ENCODE measurements at places on chromosomes 2 and 18.

- no peak for DNase-seq
Observed at GRCh38 chr18:8980496-8980895, 122.0 kb upstream of the NDUFV2 start.

DNA sequence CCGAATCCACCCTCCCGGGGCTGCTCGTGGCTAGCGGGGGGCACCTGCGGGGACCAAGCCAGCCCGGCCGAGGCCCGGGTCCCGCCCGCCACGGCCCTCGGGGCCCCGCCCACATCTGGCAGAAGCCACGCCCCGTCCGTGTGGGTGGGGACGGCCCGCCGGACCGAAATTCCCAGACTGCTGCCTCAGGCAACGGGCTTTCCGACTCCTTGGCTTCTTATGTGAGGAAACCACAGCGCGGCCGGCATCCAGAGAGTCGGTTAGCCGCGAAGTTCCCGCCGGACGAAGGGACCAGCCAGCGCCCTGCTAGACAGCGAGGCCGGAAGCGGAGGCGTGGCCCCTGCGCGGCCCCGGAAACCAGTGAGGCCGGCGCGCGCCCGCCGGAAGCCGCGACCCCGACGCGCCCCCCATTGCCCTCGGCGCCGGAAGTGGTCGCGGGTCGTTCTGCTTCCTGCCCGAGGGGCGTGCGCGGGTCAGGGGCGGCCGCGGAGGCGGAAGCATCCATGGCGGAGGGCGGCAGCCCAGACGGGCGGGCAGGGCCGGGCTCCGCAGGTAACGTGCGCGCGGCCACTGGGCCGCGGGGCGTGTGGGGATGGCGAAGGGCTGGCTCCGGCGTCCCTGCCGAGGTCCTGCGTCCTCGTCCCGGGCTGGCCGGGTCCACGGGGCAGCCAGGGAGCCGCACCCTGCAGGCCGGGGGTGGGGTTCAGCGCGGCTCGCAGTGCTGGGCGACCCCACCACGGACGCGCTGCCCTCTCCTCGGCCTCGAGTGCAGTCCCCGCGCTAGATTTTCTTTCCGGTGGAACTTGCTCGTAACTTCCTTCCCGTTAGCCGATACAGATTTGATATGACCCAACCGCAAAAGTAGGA is at the start of gene ASB1:
TSS of gene ASB1 (plus strand) at position 360 of the 867 bp plus-strand sequence. CDS start at position 504, 144 bp downstream.
- peak; percentile 77 for DNase-seq

DNA sequence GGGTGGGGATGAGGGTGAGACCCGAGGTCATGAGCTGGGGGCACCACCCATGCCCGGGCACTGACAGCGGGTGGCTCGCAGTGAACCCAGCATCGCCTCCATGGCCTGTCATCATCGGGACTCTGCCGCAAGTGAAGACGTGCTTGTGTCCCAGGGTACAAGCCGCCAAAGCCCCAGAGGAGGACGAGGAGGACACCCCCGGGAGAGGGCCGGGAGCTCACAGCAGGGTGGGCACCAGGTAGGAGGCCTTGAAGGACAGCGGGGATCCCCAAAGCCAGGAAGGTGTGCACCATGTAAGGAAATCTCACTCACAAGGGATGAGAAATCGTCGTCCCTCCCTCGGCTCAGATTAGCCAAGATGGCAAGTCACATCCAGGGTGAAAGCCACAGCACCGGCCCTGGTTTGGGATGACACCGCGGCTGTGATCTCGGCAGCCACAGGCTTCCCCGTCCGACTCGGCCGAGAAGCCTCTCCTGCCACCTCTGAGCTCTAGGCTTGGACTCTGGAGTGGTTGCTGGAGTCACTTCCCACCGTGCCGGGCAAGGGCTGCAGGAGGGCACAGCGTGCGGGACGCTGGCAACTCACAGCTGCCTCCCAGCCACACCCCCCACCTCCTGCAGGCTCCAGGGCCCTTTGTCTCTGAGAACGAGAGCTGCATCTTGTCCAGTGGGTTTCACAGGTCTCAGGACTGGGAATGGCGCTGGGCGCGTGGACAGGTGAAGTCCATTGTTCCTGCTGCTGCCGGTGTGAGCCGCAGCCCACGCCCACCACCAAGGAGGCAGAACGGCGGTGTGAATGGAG is 81.6 kb upstream of the CTDP1 start:
- DNase-seq = no peak

GRCh38 chr18:63534615-63535014 is 7.6 kb upstream of the SERPINB12 start:
- no peak for DNase-seq

DNA sequence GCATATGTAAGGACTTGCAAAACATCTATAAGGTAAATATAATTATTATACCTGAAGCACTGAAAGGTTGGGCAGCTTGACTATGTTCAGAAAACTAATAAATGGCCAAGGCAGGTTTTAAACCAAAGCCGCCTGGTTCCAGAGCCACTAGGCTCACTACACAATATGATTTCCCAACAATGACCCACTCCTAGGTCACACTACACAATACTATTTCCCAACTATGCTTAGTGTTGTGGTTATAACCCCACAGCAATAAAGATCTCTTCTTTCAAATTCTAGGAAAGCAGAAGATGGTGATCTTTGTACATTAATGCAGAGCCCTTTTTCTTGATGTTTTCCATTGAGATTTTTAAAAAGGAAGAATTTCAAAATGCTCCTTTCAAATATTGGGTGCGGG is 180.4 kb downstream of the CYRIA start:
- DNase-seq = no peak

GRCh38 chr18:46199515-46200147 is 95.4 kb downstream of the HAUS1 start:
- no peak for DNase-seq

DNA sequence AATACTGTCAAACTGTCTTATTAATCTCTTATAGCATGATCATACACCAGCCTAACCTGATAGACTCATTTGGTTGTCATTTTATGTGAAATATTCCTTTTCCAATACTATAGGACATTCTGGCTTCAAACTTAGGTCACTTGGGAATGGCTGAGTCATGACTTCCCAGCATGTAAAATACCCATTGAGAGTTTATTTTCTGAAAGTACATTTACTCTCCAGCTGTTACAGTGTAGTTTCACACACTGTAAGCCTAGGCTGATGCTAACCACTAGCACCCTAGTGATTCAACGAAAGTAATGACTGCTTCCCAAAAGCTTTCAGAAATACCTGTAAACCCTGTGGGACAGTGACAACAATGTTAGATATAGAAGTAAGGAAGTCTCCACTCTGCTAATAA is 93.8 kb downstream of the FIGN start:
- DNase-seq = no peak

DNA sequence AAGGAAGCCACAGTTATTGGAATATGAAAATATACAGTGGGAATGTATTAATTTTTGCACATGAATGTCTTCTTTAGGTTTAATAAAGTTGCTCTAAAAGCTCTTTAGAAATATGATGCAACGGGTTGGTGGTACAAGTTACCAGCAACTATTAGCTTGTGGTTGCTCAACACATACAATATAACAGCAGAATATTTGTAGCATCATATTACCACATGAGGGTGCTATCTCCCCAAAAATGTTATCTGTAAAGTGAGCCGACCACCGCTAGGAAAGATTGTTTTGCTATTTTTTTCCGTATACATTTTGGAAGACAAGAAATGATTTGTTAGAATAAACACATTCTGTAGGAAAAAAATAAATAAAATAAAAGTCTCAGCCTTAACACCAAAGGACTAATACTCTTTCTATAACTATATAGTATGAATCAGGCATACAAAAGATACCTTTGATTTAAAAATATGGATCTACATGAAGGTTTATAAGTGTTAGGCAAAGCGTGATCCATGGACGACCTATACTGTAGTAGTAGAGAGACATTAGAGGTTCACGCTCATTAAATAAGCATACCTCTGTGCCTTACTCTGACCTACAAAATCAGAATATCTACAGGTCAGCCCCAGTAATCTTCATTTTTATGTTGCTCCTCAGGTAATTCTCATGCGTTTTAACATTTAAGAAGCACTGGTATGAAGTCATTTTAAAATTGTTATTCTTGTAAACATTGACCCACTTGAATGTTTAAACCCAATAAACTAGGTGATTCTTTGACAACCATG is 1110.6 kb upstream of the ACVR2A start:
- DNase-seq = no peak

DNA sequence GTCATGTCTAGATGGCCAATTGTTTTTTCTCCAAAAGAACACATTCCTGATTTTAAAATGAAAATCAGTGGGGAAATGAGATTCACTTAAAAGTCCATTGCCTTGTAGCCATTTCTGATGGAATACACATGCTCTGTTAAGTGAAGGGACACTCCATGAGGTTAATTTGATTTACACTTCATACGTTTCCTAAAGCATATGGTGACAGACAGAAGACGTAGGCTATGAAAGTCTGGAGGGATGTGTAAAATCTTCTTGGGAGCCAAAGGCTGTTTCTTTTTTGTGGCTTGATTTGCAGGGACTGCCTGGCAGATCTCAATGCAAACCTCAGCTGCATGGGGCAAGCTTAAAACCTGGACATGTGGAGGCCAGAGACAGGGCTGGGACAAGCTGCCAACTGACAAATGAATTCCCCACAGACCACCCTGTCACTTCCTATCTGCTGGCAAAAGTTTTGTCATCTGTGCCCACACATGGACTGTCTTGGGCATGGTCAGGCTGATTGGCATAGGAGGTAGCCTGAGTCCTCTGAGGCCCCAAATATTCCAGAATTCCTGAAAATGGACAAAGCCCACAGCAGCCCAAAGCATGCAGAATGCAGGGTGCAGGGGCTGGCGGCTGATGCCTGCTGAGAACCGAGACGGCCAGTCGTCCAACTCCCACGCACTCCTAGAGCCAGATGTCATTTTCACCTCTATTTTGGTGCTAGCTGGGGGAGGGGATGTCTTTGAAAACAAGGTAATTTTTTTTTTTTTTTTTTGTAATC is 73.9 kb downstream of the SDC1 start:
- no peak for DNase-seq

- no peak for DNase-seq
Observed at GRCh38 chr2:197191177-197191939, 119.2 kb downstream of the ANKRD44 start.

DNA sequence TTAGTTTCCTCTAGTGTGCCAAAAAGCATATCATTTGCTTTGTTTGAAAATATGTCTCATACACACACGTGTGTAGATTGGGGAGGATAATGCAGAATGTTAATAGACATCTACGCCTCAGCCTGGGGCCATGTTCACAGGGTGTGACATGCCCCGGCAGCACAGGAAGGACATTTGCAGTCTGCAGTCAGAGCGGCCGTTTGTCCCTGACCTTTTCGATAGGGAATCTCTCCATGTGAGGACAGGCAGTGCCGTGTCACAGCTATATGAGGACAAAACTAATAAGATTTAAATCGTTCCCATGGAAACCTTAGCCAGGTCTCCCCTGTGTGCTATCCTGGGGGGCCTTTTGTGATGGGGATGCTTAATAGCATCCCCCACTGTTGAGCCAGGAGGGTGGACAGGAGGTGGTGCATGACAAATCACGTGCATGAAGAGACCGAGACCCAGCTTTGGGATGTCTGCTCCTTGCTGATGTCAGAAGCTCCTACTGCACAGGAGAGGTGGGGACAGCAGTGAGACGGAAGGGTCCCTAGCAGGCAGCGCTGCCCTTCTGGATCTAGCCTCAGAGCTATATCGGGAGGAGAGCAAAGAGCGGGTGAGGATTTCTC is 100.6 kb downstream of the RNF144A start:
- DNase-seq = no peak

DNA sequence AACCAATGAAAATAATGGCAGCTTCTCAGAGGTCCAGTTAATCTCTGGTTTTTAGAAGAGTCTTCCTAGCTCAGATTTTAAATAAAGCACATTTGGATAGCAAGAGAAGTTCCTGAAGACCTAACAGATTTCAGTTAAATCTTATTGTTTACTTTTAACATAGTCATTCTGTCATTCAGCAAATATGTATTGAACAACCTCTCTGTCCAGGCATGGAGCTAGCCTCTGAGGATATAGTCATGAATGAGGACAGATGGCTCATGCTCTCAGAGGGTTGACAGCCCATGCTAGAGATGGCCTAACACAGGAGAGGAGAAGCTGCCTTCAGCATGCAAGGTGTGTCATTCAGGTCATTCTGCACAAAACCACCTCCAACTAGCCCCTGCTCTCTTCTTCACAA is 6.2 kb downstream of the CCBE1 start:
- no peak for DNase-seq

DNA sequence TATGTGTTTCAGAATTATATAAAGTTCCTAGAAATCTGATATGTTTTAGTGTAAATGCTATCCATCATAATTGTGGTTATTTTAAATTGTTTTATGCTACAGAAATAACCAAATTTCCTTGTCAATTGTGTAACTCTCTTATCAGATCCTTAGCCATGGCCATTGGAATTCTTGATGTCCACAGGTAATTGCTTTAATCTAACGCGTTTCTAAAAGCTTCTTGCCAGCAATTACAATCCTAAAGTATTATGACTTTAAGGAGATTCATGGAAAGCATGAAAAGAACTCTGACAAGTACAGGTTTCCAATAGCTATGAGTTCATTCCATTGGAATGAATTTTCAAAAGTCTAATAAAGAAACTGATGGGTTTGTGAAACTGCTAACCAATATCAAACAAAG is 472.1 kb downstream of the ERBB4 start:
- no peak for DNase-seq

- DNase-seq = no peak
Observed at GRCh38 chr2:23497063-23497462, 112.1 kb downstream of the KLHL29 start.

GRCh38 chr2:102185347-102185746 is 1.5 kb upstream of the IL1RL2 start:
- peak; percentile 28 for DNase-seq

GRCh38 chr2:230244211-230244610 is 18.7 kb downstream of the SP140 start:
- DNase-seq = no peak

DNA sequence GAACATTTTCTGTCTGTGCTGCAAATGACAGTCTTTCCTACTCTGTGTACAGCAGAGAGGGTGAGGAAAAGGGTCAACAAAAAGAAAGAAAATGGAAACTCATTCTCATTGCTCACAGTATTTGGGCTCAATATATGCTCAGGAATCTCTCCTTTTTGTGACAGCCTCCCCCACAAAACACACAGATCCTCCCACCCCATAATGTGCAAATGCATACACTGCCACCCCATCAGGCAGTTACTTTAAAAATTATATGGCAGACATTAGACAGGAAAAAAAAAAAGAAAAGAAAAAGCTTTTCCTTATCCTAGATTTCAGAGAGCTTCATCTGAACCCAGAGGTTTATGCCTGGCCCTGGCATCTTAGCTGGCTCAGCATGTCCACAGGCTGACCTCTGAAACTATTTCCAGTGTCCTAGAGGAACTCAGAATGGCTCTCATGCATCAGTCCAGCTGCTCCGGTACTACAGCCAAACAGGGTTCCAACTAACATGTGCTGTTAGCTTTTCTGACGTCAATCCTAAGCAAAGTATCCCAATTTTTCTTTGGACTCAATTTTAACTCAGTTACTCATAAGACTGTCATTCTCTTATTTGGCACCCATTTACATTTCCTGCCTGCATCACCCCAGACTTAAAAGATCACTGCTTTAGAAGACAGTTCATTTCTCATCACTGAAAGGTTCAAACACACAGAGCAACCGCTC is 105.9 kb downstream of the RBMS1 start:
- DNase-seq = no peak

DNA sequence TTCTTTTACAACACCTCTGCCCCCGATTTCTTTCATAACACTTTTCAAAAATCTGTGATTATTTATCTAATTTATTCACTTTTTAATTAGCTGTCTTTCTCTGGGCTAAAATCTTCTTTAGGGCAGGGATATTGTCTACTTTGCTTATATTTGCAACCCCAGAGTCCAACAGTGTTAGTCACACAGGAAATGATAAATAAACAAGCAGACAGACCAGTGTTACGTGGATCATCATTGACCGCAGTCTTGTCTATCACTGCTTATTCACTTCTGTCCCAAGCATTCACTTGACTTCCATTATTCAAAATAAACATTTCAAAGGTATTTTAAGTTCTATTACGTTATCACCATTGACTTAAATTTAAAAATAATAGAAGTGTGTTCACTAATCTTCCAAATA is 237.6 kb upstream of the UBE2E3 start:
- no peak for DNase-seq

Measured in CD4-positive, alpha-beta T cell (primary cell).